Fibroblast of skin of right quadriceps (primary cell): ENCODE measurements at places on chromosomes 1 and 21.

GRCh38 chr1:36613721-36614120, 131.0 kb upstream of the CSF3R start:
- DNase-seq, result no peak

- no peak for DNase-seq
These were observed 2.8 kb downstream of the CAMK1G start for GRCh38 chr1:209586221-209586740.

DNA sequence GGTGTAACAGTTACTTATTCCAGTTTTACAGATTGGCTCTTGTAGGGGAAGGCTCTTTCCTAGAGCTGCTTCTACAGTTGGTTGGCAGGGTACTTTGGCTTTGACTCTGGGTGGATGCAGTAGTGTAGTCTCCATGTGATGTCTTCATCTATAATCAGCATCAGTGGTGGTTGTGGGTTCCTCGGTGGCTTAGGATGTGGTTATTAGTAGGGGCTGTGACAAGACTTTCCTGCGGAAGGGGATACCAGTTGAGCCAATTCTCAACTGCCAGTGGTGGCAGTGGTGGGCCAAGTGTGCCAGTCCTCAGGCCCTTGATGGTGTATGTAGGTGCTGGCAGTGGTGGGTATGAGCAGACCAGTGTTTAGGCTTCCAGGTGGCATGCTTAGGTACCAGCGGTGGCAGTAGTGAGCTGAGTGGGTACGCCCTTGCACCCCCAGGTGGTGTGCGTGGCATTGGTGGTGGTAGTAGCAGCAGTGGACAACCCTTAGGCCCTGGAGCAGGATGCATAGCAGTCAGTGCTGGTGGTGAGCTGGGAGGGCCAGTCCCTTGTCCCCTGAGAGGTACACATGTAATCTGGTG, 27.2 kb upstream of the KLF18 start:
- DNase-seq, result no peak

GRCh38 chr1:2801535-2802291, at the start of gene TTC34:
TTC34 (minus strand) TSS chr1:2801693; CDS start chr1:2800827, 866 bp downstream.
- DNase-seq, result no peak

GRCh38 chr1:179798864-179799516, 55.9 kb downstream of the FAM163A start:
- no peak for DNase-seq

DNA sequence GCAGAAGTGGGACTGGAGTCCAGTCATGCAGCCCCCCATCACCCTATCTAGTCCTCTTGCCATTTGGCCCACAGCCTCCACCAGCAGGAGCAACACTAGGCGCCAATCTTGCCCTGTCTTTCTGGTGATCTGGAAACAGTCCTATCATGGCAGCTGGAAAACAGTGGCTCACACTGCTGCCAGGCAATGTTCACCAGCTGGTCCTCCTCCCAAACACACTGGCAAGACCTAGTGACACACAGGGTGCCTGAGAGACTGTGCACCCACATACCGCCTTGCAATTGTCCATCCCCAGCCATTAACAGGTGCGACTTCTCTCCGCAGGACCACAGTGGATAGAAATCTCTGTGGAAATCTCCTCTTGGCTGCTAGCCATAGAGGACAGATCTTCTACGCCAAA, 105.5 kb downstream of the HIVEP3 start:
- no peak for DNase-seq

DNA sequence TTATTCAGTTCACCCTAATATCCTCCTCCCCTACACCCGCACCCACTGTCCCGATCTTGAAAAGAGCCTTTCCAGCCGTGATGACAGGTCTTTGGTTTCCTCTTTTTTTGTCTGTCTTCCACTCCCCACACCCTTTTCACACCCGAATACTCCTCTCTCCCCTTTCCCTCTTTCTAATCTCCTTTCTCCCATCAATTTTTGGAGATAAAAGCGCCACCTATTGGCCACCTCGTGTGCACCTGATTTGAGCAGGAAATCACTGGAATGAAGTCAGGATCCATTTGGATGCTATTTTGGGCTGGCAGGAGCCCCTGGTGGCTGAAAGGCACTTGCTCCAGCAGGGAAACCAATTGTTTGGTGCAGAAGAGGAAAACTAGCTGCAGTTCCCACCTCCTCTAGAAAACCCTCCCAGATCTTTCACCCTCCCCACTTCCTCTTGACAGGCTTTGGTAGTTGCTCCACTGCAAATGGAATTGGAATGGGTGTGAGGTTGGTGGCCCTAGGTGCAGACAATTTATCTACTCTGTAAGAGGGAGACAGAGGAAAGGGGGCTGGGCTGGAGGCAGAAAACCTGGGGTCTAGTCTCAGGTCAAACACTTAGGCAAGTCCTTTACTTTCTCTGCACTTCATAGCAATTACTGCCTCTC, 8.4 kb downstream of the FOXE3 start:
- DNase-seq, result peak; percentile 65

- DNase-seq, result no peak
These were observed 2.1 kb downstream of the SLAMF6 start for GRCh38 chr1:160520999-160521398.

- DNase-seq, result no peak
These were observed 39.0 kb downstream of the GLIS1 start for GRCh38 chr1:53699981-53700380.

GRCh38 chr1:172582889-172583288, 49.9 kb downstream of the SUCO start:
- DNase-seq, result no peak

DNA sequence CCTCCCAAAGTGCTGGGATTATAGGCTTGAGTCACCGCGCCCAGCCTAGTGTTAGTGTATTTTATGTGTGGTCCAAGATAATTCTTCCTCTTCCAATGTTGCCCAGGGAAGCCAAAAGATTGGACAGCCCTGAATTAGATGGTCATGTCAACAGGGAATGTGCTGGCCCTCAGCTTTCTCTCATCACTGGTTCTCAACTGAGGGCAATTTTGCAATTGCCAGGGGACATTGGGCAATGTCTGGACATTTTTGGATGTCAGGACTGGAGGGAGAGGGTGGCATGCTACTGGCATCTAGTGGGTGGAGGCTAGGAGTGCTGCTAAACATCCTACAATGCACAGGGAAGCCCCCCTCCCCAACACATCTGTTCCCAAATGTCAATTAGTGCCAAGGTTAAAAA, 95.0 kb downstream of the LAMC2 start:
- peak; percentile 52 for DNase-seq

DNA sequence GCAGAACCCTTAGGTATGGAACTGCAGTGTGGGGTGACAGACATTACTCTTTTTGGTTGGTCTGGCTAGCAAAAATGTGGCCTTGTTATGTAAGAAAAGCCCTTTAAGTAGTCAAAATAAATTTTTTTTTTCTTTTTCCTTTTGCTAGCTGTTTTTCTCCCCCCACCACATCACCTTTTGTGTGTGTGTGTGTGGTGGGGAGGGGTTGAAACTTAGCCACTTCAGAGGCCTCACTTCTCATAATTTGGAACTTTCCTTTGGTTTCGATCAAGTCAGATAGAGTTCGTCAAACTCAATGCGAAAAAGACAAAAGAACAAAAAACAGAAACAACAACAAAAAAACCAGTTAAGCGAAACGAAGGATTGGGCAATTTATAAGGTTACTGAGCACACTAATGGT, 1.9 kb upstream of the PRMT2 start:
- DNase-seq, result no peak

DNA sequence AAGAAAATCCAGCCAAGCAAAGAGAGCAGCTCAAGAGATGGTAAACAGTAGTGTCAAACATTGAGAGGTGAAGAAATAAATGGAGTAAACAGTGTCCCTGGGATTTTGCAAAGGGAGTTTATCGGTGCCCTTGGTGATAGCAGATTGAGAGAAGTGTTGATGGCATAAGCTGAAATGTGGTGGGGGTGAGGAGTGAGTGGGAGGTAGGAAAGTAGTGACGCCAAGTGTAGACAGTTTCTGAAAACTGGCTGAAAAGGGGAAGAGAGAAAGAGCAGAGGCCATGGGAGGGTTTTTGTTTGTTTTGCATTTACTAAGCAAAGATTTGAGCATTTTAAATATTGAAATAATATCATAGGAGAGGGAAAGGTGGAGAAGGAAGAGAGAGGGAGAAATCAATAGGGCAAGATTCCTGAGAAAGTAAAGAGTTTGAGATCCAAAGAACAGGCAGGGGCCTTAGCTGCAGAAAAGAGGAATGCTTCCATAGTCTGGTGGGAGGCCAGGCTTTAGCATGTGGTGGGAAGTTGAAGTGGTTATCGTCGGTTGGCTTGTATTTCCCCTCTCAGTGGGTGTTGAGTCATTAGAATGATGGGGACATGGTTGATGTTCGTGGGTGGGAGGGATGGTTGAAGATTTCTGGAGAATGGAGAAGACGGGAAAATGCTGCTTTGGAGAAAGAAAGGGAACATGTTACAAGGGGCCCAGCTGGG, 26.8 kb upstream of the RASAL2 start:
- DNase-seq, result no peak
